ENCODE measurements at places on chromosomes 7 and 10. TPM values are rescaled to one million over a fixed set of nuclear protein-coding genes. Genes with fewer than 3 reads are reported as not detected.
A peak's percentile ranks its signal among the peaks of the same experiment; 100 is the strongest.

CALD1 gene
- total RNA-seq, result 0.27 TPM

- no peaks in the 10 kb centered on the region for H3K27me3 ChIP-seq
- no peaks in the 10 kb centered on the region for H3K36me3 ChIP-seq
- H3K4me3 ChIP-seq, result no peak overlapping the region
Observed at GRCh38 chr7:143948733-143949132, 5.9 kb upstream of the OR2F1 start.

- H3K4me1 ChIP-seq, result no peaks in the 10 kb centered on the region
- H3K36me3 ChIP-seq, result no peaks in the 10 kb centered on the region
- H3K4me3 ChIP-seq, result no peak overlapping the region
- DNase-seq, result peak; percentile 24
- H3K27ac ChIP-seq, result no peak overlapping the region
Observed at GRCh38 chr10:24642921-24643678, 80.6 kb downstream of the ARHGAP21 start.

ZNF107 gene
- total RNA-seq, result 11.2 TPM

Measured in naive thymus-derived CD4-positive, alpha-beta T cell (primary cell).